ENCODE measurements at places on chromosomes 16 and 17.

DNA sequence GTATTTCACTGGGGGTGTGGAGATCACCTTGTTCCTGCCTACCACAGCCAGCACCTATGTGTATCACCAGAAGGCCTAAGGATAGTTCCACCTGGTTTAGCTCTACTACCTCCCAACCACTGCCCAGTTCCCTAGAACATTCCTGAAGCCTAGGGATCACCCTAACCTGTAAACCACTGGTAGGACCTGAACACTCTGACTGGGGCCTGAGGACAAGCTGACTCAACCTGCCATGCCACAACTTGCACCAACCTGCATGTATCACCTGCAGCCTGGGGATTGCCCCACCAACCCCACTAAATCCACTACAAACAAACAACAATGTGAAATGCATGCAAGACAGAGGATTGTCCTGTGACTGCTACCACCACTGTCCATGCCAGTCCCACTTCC is 128.1 kb downstream of the KIF2B start:
- no peak for DNase-seq

- no peak for DNase-seq
These were observed 388.2 kb upstream of the MAF start for GRCh38 chr16:79988721-79989220.

GRCh38 chr17:51759260-51759659 is 399.3 kb downstream of the CA10 start:
- no peak for DNase-seq

- DNase-seq, result no peak
These were observed 26.8 kb upstream of the ST6GALNAC2 start for GRCh38 chr17:76612465-76612864.

- DNase-seq, result peak; percentile 33
These were observed 587 bp downstream of the HS3ST4 start for GRCh38 chr16:25692351-25692741.

GRCh38 chr17:45222014-45222288 is 266 bp downstream of the FMNL1 start:
- DNase-seq, result no peak

DNA sequence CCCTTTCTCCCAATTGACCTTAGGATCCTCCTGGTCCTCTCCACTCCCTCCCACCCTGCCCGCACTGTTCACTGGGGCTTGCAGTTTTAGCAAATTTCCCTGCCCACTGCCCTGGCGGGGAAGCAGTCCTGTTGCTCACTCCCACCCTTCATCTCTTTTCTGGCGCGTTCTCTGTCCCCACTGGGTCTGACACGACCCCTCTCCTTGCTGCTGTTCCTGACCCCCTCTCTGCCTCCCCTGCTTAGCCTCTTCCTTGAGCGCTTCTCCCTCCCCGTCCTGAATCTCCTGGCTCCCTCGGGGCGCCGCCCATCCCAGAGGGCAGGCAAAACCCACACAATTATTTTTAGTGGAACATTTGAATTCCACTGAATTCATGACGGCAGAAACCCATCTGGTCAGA is 1796.4 kb downstream of the TP53TG3F start:
- no peak for DNase-seq

- DNase-seq, result peak; percentile 37
These were observed 107.1 kb downstream of the VPS53 start for GRCh38 chr17:607361-608147.

DNA sequence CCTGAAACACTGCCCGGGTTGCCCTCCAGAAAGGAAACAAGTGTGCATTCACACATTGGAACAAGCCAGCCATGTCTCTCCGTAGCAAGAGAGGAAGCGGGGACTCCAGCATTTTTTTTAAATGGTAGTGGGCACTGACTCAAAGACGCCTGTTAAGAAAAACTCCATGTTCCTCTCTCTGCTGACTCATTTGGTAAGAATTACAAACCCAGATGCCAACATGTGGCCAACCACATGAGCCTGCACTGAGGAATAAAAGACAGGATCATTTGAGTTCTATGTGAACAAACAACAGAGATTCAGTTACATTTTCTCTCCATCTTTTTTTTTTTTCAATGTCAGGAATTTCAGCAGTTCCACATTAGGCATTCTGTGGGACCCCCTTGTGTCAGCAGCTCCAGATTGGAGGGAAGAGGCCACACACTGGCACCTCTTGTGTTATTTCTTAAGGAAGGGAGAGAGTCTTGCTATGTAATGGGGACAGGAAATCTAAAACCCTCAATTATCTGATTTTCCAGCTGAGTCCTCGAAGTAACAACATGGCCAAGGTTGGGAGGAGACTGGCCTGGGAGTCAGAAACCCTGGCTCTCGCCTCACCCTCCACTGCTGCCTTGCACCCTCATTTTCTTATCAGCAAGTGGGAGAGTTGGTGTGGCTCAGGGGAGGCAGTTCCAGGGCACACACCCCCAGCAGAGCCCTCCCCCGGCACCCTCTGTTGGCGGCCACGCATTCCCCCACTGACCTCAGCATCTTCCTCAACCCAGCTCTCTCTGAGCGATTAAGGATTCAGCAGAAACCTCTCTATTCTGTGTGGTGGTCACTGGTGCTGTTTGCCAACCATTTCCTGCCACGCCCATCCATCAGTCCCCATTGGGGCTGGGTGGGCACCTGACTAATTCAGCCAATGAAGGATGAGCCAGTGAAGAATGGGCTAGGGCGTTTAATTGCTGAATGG is 173.0 kb downstream of the FOXL1 start:
- no peak for DNase-seq

DNA sequence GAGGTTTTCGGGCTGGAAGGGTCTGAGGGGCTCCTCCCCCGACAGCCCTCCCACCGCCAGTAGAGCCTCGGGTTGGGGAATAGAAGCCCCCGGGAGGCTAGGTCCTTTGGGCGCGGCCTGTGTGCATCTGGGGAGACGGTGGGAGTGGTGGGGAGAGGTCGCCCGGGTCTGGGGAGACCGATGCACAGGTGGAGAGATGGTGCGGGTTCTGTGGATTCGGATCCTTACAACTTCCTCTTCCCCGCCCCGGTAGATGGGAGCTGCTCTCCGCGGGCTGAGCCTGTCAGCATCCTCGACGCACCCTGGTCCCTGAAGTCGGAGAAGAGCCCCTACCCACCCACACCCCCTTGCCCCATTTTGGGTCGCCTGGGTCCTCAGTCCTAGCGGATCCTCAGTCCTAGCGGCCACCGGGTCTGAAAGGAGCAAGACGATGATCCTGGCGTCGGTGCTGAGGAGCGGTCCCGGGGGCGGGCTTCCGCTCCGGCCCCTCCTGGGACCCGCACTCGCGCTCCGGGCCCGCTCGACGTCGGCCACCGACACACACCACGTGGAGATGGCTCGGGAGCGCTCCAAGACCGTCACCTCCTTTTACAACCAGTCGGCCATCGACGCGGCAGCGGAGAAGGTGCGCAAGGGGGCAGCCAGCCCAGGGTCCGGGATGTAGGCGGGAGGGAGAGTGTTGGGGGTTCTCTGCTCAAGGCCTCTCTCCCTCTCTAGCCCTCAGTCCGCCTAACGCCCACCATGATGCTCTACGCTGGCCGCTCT is 790 bp downstream of the BCKDK start:
- no peak for DNase-seq

- DNase-seq, result no peak
These were observed 13.0 kb downstream of the ACTG1 start for GRCh38 chr17:81499601-81499970.

DNA sequence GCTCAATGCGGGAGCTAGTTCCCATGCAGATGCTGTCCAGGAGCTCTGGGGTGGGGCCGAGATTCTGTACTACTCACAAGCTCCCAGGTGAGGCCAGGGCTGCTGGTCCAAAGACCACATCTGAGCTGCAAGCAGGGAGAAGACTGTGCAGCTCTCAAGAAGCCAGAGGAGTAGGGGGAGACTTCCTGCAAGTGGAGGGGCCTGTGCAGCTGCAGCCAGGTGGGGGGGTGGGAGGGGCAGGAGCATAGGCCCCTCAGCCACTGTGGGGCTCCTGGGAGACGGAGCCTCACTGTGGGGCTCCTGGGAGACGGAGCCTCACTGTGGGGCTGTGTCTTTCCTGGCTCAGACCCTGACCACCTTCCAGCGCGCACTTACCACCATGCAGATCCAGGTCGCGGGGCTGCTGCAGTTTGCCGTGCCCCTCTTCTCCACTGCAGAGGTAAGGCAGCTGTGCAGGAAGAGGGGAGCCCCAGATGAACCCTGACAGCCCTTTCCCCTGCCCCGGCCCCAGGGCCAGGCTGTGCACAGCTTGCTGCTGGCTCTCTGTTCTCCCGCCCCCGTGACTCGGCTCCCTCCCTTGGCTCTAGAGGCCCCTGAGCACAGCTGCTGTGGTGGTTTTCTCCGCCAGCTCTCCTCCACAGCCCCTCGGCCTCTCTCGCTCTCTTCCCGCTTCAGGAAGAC is 24.3 kb upstream of the DNAI2 start:
- no peak for DNase-seq

GRCh38 chr16:66300037-66300436 is 66.5 kb upstream of the CDH5 start:
- DNase-seq, result no peak

DNA sequence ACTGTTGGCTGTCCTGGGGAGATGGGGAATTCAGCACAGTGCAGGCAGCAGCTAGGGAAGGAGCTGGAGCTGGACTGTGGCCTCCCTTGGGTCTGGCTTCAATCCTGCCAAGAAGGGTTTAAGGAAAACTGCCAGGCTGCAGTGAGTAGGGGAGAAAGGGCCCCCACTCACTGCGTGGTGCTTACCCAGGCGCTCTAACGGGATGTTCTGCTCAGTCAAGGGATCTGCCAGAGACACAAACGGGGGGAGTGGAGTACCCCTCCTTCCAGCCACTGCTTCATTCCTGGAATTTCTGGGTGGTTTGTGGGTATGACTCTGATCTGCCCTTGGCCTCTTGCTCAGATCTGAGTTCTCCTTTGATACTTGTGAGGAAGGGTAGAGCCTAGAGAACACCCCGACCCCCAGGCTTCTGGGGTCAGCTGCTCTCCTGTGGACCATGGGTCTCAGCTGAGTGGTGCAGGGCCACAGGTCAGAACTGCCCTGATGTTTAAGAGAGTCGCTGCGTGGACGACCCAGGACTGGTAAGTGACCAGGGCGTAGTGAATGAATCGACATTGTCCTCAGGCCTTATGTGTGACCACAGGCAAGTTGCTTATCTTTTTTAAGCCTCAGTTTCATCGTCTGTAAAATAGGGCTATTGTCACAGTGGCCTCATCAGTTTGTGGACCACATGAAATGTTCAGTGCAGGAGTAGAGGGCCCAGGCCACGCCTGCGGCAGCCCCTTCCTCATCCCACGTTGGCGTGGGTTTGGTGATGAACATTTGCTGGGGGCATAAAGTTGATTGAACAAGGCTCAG is 9.6 kb downstream of the CRISPLD2 start:
- no peak for DNase-seq

- no peak for DNase-seq
These were observed 5.6 kb downstream of the ALOX12 start for GRCh38 chr17:7001318-7001961.

DNA sequence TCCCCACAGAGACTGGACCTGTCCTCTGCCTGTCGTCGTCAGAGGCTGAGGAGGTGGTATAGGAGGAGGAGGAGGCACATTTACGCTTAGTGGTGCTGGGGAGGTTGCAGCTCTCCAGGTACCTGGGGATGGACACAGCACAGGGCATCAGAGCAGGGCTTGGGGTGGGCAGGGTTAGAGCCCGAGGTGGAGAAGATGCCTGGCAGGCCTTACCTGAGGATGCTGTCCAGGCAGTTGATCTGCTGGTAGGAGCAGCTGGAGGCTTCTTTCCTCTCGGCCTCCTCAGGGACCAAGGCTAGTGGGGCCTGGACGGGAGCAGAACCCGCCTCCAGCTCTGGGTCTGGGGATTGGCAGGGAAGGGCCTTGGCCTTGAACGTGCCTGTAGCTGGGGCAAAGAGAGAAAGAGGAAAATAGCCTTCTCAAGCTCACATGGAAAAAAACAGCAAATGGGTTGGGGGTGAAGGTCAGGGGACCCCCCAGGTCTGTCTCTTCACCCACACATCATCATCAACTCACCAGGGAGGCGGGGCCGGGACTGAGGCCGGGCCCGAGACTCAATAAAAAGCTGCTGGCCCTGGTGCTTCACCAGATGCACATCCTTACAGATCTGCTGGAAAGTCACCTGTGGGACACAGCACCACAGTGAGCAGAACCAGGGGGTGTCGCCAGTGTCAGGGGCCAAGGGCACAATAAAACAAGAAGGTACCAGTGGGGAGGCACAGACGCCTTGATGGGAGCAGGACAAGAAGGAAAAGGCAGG is 5.6 kb downstream of the PER1 start:
- DNase-seq, result no peak

GRCh38 chr17:17227608-17228520 is 9.1 kb downstream of the FLCN start:
- DNase-seq, result no peak

GRCh38 chr17:79803997-79804855 is 7.3 kb upstream of the CBX8 start:
- no peak for DNase-seq

- DNase-seq, result no peak
These were observed 66.1 kb downstream of the RAB11FIP4 start for GRCh38 chr17:31457391-31458234.

DNA sequence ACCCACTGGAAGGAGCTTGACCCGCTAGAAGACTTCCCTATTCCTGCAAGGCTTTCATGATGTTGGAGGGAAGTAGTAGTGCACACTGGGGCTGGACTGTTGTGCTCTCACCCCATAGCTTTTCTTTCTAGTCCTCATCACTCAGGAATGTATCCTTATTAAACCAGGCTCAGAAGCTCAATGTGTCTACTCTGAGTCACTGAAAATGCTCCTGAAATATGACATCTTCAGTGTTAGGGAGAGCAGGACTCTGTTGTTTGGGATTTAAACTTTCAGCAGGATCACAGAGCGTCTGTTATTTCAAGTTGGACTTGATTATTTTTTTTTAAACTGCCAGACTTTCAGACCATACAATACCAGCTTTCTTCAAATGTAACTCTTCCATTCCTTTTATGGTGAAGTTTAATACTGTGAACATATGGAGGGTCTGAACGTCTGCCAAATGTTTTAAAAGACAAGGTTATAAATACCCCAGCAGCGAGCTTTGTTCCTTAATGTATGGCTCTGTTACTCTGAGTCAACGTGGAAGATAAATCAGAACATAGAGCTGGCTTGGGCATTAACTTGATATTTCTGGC is 257.5 kb downstream of the CDH11 start:
- no peak for DNase-seq

- DNase-seq, result no peak
These were observed 21.7 kb downstream of the G6PC1 start for GRCh38 chr17:42922294-42922693.

DNA sequence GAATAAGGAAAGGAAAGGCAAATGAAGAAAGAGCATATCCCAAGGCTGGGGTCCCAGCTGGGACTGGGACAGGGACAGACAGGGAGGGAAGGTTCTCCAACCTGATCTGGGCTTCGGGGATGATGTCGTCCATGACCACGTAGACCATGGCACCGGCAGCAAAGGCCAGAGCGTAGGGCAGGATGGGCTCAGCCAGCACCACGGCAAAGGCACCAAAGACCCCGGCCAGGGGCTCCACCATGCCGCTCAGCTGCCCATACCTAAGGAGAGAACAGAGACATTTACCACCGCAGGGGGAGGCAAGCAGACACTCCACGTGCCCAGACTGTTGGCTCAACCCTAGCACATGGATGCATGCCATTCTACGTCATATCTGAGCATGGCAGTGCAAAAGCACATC is 443.8 kb downstream of the SLC39A11 start:
- no peak for DNase-seq
